Pons (tissue), 1 donor: ENCODE measurements at places on chromosomes 11 and 22.

- DNase-seq: peak; percentile 88
These were observed 2.9 kb downstream of the RPL3 start for GRCh38 chr22:39316440-39317083.

- no peak for DNase-seq
These were observed 31.3 kb downstream of the LRRC74B start for GRCh38 chr22:21076912-21077625.

DNA sequence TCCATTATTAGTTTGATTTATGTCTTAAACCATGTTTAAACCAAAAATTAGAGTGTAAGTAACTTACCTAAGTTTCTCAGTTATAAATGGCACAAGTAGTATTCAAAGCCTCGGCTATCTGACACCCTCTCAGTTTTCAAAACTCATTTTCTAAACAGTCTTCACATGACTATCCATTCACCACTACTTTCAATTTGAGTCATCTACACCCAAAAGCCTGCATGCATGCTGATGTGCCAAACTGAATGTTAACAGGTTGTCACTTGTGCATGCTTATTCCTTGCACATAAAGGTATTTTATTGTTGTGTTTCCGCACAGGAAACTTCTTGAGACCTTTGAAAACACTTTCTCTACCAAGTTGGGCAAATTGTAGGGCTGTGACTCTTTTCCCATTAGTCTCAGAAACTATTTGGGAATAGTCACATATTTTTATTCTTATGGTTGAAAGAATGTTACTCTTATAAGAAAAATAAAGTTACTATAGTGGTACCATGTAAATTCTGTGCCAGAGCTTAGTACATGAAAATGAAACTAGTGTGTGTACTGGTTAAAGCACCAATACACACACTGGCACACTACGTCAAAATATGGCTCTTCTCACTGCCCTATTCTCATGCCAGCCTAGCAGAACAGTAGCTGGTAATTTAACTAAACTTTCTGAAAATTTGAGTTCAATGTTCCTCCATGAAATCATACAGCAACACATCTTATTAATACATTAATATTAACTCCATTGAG is 2.2 kb upstream of the OR51E2 start:
- no peak for DNase-seq

DNA sequence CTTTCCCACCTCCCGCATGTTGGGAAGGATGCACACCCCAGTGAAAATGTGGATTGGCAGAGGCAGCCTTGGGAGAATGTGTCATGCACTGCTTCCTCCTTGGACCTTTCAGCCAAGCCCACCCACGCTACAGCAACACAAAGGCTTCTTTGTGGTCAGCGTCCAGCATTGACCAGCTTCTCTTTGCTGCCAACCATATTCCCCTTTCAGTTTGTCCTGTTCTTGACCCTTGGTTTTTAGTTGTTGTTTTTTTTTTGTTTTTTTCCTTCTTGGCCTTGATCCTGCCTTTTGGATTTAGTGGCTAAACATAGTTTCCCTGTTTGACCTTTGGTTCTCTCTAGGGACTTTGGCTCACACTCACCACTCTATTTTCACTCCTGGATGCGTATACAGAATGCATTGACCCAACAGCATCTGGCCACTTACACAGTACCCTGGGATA is 573.6 kb downstream of the INSC start:
- peak; percentile 37 for DNase-seq

DNA sequence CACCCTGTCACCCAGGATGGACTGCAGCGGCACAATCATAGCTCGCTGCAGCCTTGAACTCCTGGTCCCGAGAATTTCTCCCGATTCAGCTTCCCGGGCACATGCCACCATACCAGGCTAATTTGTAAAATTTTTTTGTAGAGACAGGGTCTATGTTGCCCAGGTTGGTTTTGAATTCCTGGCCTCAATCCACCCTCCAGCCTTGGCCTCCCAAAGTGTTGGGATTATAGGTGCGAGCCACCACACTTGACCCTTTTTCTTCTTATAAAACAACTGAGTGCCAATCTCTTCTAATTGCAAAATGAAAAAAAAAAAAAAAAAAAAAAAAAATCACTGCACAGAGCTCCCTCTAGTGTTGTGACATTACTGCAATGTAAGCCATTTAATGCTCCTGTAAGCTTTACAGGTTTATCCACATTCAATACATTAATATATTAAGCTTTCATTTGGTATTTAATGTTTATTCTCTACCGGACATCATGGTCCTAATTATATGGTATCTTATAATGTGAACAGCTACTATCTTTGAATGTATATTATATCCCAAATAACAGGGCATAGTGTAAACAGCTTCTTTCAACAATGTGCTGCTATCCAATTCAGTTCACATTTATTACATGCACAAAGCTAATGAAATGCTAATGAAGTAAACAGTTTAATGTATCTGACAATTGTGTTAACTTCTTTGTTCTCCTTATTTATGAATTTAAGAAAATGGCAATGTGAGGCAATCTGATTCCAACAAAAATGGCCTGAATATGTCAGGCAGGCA is 44.6 kb downstream of the COPB1 start:
- DNase-seq: peak; percentile 15

DNA sequence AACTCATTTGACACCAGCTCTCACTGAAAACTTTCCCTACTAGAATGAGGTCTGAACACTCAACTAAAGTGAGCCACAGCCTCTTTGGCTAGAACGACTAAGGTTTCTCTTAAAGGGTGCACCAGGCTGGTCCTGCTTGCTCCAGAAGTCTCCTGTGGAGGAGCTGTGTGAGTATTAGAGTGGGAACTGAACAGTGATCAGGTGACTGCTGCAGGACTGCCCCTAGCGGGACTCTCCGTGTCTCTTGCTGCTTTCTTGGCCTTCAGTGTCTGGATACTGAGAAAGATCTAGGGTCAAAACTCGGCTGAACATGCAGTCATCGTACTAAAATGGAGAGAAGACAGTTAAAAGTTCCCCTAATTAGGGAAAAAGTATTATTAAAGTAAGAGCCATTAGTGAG is 34.6 kb downstream of the FAM118A start:
- DNase-seq: peak; percentile 29

- DNase-seq: no peak
These were observed 186.5 kb downstream of the DYNC2H1 start for GRCh38 chr11:103295704-103296103.

GRCh38 chr11:44267006-44267749 is 42.8 kb downstream of the ALX4 start:
- DNase-seq: no peak

DNA sequence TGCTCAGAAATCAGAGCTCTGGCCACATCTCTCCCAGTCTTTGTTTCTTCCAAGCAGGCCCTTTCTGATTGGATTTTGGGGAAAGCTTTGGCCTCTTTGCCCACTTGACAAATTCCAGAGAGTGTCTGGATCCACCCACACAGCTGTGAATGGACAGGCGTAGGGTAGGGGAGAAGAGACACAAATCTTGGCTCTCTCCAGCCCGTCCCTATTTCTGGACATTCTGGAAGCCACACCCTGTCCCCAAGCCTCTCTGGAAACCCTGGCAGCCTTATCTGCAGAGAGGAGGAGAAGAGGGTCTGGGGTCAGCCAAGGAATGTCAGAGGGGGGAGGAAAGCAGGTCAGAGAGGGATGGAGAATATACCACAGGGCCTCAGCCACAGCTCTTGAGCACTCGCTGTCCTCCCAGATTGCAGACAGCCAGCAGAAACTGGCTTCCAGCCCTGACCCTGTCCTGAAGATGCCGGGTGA is 59.5 kb upstream of the WNT11 start:
- DNase-seq: no peak

- DNase-seq: no peak
These were observed 48.2 kb downstream of the ST3GAL4 start for GRCh38 chr11:126403658-126404057.

DNA sequence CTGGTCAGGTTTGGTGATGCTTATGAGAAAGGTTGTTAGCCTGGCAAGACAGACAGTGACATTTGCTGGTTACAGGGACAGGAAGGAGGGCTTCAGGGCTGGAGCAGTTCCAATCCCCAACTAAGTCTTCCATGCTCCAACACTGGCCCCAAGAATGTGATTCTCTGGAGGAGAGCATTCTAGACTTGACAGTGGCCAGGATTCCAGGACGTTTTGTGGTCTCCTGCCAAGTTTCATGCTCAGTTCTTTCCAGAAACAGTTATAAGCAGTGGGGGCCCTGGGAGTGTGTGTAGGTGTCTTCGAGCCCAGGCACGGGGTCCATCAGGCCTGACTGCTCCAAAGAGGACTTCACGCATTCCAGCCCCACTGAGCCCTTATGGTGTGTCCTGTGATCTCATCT is 8.9 kb upstream of the GRK3 start:
- DNase-seq: no peak
